ENCODE measurements at places on chromosomes 2 and 18. TPM values are rescaled to one million over a fixed set of nuclear protein-coding genes. Genes with fewer than 3 reads are reported as not detected.

DNA sequence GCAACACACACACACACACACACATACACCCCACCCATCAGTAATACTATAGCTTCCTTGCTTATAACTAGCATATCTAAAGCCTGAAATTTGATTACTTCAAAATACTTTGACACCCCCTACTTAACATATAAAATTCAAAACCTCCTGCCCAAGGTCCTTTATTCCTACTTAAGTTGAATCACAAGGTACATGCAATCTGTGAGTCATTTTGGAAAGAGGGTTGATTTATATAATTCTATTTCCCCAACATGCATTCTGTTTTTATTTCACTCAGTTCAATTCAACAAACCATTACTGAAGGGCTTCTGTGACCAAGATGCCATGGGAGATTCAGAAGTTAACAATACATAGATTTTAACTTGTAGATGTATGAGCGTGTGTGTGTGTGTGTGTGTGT lies 420.7 kb downstream of the METTL4 start:
- DNase-seq, result no peak

DNA sequence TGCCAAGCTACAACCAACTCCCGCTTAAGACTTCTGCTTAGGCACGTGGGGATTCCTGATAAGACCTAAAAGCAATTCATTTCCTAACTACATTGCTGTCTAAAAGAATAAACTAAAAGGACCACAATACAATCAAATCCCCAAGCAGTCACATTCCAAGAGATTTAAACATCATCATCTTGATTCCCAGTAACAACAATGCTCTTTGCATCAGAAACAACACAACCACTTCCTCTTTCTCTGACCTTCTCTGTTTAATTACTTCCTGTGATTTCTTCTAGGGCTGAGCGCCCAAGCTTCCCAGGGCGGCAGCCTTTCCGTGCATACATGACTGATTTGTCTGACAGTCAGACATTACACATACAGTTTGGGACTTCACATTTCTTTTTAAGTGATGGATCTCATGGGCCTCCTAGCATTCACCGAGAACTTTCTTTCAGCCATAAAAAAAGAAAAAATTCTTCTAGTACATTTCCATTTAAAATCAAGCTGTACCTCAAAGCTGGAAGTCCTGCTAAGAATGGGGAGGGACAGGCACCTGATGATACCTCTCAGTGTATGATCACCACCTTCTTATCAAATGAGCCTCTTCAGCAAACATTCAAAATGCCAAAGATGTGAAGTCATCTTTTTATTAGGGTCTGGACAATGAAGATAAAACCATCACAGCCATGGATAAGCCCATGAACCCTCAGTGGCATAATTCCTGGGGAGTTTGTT lies 11.5 kb downstream of the SPRED2 start:
- peak; percentile 83 for DNase-seq

- no peak for DNase-seq
These were observed 56.1 kb downstream of the RPL37A start for GRCh38 chr2:216554755-216555154.

- no peak for DNase-seq
These were observed 32.1 kb downstream of the NAT8 start for GRCh38 chr2:73610111-73610510.

GRCh38 chr18:49564518-49564834 lies 2.6 kb downstream of the LIPG start:
- DNase-seq, result no peak

DNA sequence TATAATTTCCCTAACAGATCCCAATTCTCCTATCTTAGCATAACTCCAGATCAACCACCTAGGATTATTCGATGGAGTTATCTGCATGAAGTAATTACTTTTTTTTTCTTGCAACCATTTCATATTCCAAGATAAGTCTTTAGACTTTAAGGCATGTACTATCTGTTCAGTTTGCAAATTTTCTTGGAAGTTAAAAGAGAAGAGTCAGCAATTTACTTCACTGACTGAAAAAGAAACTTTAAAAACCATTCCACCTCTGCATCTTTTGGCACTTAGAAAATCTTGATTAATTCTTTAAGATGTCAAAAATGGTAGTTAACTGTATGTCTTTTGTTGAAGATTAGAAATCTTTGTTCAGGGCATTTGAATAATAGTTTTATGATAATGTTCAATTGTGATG lies 830.5 kb upstream of the KLHL29 start:
- no peak for DNase-seq

GRCh38 chr18:13256444-13257305 lies 38.1 kb downstream of the LDLRAD4 start:
- DNase-seq, result no peak

GRCh38 chr2:96114903-96115581 lies 1.3 kb downstream of the ADRA2B start:
- no peak for DNase-seq

DNA sequence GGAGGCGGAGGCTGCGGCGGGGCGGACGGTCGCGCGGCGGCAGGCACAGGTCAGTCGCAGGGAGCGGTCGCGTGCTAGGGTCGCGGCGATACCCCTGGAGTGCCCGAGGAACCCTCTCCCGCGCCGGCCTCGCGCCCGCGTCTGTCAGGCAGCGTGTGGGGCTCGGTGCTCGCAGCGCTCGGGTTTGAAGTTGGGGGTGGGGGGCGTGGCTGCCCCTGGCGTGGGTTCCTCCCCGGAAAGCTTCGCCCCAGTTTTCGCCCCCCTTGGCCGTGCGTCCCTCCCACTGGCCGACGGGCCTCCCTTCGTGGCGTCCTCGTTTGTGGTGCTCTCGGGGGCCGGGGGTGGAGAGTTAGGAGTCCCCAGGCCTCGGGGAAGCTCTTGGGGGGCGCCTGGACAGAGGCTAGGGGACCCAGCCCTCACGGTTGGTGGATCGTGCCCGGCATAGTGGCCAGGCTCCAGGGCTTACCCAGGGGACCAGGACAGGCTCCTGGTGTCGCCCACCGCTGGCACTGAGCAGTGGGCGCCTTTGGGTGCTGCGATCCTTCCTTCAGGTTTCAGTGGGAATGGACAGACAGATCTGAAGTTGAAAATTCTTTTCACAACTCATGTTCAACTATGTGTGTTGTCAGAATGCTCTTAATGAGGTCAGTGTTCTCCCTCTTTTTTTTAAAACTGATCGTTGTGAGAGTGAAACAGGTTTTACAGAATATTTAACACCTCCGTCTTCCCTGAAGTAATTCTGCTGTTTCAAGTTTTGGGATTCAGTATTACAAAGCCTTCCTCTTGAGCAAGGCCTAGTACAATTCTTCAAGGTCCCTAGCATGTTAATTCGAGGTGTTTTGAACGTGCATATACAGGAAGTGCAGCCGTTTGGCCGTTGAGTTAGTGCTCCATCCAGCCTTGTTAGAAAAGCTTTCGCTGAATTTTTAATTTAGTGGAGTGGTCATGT lies 604 bp downstream of the RALBP1 start:
- DNase-seq, result peak; percentile 69

DNA sequence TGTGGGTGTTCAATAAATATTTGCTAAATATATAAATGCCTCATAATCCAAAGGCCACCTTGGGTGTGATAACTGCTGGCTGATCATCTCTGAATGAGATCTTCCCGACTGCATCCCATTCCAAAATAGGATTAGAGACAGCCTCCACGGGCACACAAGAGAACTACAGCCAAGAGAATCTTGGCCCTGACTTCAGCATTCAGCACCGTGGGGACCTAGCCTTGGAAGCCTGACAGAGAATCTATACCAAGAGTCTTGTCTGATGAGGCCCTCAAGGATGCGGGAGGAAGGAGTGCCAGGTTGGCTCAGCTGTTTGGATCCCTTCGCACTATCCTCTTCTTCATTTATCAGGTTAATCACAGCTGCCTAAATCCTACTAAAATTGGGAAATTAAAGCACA lies 85.8 kb downstream of the RBM43 start:
- DNase-seq, result no peak

GRCh38 chr2:151262629-151263028 lies 966 bp upstream of the RBM43 start:
- no peak for DNase-seq

The SP9 gene
- total RNA-seq, result not detected

The L3MBTL4 gene
- not detected for total RNA-seq

The LINC00305 gene
- total RNA-seq, result not detected

The DYSF gene
- total RNA-seq, result not detected

The TXNDC2 gene
- not detected for total RNA-seq

The OSR1 gene
- not detected for total RNA-seq

The CYS1 gene
- total RNA-seq, result 0.17 TPM

The C2orf66 gene
- total RNA-seq, result not detected
